ENCODE measurements at places on chromosomes 5 and 9.

- DNase-seq = no peak
Observed at GRCh38 chr5:143889986-143890385, 78.0 kb downstream of the HMHB1 start.

GRCh38 chr5:31531543-31531887 lies 378 bp downstream of the DROSHA start:
- DNase-seq = no peak

- DNase-seq = no peak
Observed at GRCh38 chr9:137276473-137277328, 825 bp upstream of the TOR4A start.

DNA sequence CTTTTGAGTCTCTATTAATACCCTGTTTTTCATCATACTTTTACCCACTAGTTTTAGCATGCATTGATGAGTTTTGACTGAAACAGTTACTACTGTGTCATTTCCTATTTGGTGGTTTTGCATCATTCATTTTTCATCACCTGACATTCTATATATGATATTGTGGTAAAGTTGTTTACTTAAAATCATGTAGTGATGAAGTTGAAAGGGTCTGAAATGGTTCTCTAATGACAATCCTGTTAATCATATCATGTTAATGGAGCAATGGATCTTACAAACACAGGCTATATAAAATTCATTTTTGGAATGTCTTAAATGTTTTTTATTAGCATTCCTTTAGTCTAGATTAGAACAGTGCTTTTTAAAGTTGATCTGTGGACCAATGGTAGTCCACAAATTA lies 84.1 kb downstream of the ERBIN start:
- DNase-seq = no peak

DNA sequence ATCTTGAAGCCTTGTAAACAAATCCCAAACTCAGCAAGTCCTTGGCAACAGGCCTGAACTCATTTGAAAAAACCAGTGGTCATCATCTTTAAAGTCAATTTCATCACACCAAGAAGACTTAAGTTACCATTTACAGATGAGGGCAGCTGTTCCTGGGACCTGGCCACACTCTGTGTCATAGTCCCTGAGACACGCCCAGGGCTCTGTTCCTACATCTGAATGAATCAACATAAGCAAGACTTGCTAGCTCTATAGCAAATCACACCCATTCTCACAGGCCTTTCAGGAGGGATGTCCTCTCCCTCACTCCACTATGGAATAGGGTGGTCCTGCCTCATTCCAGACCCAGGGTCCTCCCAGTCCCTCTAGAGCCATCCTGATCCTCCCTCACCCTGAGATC lies 142.8 kb downstream of the NSG2 start:
- no peak for DNase-seq

GRCh38 chr9:124297551-124297901 lies 39.8 kb downstream of the NEK6 start:
- DNase-seq = no peak

DNA sequence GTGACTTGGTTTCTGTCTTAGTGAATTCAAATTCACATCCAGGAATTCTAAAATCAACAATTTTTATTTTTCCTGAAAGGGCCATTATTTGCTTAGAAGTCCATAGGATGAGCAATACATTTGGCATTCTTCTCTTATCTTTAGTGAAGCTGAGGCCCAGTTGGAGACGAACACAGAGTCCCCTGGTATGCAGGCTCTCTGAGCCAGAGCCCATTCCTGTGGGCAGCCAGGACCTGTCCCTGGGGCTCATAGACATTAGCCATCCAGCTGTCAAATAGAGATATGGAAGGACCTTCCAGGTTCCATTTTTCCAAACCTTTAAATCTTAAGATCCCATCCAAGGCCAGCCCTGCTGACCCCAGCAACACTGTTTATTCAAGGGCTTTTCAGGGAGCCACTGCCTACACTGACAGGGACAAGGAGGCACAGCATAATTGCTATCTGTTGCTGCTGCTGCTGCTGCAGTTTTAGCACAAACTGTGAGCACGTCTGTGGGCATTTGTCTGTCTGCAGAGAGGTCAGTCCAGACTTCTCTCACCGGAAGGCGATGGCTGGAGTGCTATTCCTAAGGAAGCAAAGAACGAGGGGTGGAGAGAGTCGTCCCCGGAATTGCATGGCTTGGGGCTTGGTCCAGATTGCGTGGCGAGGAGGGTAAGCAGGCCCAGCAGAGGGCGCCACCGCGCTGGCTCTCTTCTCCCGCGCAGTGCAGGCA lies 639.0 kb downstream of the CCDC171 start:
- DNase-seq = peak; percentile 20

DNA sequence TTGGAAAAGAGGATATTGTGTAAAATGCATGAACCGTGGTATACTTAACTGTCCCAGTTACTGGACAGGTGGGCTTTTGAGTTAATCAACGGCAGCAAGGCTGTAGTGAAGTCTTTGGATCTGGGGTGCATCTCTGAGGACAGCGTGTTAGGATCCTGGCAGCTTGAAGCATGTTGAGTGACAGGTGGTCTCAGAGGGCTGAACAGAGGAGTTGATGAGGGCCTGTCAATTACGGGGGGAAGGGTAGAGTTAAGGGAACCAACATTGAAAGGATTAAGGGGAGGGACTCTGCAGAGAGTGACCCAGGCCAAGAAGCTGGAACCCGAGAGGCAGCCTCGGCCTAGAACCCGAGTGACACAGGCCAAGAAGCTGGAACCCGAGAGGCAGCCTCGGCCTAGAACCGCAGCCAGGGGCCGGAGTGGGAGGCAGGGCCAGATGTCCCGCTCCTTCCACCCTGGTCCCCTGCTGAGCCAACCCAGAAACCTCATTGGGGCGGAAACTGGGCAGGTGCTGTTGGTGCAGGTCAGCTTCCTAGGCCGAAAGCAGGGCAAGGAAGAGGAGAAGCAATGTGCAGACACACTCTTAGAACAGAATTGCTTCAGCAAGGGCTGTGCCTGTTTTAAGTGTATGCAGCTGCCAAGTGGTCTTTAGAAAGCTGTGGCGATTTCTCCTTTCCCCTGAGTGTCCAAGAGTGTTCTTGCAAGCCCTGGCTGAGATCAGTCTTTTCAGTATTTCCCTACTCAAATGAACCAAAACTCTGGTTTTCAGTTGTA lies 62.0 kb downstream of the ANKRD33B start:
- no peak for DNase-seq

DNA sequence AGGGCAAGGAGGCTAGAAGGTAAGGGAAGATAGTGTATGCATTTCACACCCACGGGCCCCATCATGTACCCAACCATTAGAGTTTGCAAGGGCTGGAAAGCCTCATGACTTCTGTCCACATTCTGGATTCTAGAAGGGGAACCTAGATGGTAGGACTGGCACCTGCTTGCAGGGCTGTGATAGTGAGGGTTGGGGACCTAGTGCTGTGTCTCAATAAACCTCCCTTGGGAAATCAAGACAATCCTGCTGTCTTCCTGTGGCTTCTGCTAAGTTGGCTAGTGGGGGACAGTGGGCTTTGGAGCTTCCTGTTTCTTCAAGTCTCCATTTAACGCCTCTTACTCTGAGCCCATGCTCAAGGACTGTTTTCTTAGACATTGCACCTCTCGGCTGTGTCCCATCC lies 43.6 kb upstream of the SYNPO start:
- no peak for DNase-seq

- DNase-seq = no peak
Observed at GRCh38 chr5:1040571-1040970, 32.0 kb downstream of the NKD2 start.

- no peak for DNase-seq
Observed at GRCh38 chr5:41770799-41771198, 99.4 kb downstream of the OXCT1 start.

DNA sequence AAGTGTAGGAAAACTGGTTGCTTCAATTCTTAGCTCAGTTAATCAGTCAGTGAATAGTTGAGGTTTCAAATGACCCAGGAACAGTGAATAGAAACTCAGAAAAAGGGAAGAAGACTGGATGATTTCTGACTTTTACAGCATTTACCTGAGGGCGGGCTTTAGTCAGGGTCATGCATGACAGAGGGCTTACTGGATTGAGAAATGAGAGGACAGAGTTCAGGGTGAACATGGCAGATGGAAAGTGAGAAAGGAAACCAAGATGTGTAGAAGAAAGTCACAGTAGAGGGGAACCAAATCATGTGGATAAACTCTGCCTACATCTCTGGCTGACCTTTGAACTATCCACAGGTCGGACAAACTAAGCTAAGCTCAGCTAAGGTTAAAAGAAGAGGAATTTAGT lies 596.0 kb downstream of the SEMA5A start:
- DNase-seq = no peak

Data from stimulated activated CD8-positive, alpha-beta memory T cell treated with anti-CD3 and anti-CD28 coated beads, Interleukin-7, amount 100 ng/mL, for 48 hours (primary cell).